ENCODE measurements at places on chromosomes 3 and 15.

GRCh38 chr3:146503461-146504202 lies 34.3 kb upstream of the PLSCR2 start:
- no peak for DNase-seq

- no peak for DNase-seq
These were observed 127.5 kb downstream of the BDH1 start for GRCh38 chr3:197428117-197428801.

- DNase-seq, result no peak
These were observed 3.0 kb downstream of the SMC4 start for GRCh38 chr3:160402221-160403027.

GRCh38 chr3:112327371-112327951 lies 5.5 kb upstream of the CD200 start:
- DNase-seq, result no peak

- DNase-seq, result no peak
These were observed 78.9 kb upstream of the DPH6 start for GRCh38 chr15:35624881-35625280.

GRCh38 chr3:126730376-126730775 lies 26.3 kb downstream of the CHCHD6 start:
- DNase-seq, result no peak

GRCh38 chr3:58670506-58671135 lies 4.0 kb upstream of the FAM3D start:
- DNase-seq, result no peak

DNA sequence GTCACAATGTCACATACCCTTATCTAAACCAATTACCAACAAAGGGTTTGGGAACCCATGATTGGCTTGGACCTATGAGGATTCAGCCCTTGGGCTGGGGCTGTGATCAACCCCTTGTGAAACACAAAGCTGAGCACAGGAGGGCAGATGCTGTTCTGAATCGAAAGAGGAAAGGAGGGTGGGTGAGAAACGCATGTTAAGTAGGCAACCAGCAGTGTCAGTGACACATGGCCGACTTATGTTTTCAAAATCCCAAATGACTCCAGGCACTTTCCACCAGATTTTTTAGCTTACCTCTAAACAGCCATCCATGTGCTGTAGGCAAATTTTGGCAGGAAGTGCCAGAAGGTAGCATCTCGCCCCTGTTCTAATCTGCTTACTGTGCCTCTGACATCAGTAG lies 34.1 kb upstream of the KLHL25 start:
- DNase-seq, result no peak

GRCh38 chr3:97037294-97037943 lies 223.0 kb downstream of the EPHA6 start:
- no peak for DNase-seq

DNA sequence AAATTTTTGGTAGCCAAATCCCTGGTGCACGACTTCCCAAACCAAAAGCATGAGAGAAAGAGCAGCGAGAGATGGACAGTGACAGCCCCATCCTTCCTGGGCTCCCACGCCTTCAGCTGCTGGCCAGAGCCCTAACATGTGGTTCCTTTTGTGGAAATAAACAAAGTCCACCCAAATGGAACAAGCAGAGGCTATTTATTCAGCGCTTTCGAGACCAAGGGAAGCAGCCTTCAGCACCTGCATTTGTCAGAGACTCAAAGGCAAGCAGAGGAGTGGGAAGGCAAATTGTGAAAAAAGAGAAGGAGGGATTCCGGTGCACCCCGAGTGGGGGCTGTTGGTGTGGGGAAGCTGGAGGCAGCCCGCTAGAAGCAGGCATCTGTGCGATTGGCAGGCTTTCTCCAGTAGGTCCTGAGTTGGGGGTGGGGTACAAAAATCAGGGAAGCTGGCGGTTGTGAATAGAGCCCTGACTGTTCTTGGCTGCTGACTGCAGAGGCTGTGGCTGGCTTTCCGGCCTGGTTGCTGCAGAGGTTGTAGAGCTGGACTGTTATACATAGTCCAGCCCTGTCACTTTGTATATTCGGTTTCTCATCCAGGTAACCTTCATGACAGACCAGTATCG lies 427.2 kb downstream of the OCA2 start:
- DNase-seq, result no peak

GRCh38 chr3:124520970-124521369 lies 209.3 kb upstream of the UMPS start:
- DNase-seq, result no peak

GRCh38 chr15:35071106-35071505 lies 14.0 kb downstream of the NANOGP8 start:
- no peak for DNase-seq

GRCh38 chr15:87764461-87765240 lies 491.9 kb downstream of the NTRK3 start:
- DNase-seq, result no peak

DNA sequence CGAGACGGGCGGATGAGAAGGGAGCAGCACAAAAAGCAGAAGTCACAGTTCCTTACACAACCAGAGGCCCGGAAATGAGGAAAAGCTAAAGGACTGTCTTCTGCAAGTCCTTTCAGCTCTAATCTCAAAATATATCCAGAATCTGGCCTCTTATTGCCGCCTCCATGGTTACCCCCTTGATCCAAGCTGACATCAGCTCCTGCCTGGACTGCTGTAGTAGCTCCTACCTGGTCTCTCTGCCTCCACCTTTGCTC lies 324.0 kb upstream of the ROPN1 start:
- DNase-seq, result no peak

GRCh38 chr3:140731440-140732119 lies 53.7 kb downstream of the TRIM42 start:
- no peak for DNase-seq

DNA sequence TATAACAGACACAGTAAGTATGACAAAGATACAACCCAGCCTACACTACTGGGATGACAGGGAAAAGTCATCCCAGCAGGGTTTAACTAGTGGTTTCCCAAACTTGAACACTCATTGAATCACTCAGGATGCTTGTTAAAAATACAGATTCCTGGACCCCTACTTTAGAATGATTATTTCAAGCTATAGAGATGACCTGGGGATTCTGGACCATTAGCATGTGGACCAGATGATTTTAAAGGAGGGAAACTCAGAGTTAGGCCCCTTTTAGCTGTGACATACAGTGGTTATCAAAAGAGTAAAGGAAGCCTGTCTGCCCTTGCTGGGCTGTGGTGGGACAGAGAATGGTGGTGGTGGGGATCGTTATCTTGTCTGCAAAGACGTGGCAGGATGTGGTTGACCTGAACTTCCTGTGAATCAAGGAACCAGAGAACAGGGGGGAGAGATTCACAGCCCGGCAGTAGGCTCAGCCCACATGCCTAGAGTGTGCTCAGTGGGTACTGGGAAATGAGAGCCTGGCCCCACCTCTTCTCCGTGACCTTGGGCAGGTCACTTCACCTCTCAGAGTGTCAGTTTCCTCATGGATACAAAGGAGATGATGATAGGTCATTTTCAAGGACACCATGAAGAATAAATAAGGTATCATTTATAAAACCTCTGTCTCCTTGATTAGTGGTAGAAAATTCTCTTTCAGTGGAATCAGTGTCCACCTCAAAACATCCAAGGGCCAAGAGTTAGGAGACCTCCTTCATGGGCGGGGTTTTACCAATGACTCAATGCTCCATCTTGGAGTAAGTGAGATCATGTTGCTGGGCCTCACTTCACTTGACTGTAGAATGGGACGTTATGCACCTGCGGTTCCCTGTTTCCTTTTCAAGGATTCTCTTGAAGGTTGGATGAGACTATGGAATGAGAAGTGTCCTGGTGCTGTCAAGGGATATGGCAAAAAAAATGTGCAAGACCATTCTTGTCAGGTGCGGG lies 306.5 kb downstream of the RPLP1 start:
- DNase-seq, result peak; percentile 67

DNA sequence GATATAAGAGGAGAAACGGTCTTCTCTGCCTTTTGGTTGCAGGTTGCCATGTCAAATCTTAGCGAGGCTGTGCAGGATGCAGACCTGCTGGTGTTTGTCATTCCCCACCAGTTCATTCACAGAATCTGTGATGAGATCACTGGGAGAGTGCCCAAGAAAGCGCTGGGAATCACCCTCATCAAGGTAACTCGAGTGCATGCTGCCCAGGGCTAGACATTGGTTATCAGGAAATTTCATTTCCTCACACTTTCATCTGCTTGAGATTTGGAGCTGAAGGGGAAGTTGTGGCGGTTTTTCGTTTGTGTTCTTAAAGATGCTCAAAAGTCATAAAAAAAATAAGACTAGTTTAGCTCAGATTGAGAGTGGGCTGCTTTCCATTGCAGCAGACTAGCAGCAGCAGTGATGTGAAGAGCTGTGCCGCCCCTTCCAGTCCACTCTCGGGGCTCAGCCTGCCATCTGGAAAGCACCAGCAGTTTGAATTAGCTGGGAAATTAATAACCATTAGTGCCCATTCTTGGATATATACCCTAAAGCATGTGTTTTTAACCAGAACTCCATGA lies 32.2 kb downstream of the GPD1L start:
- no peak for DNase-seq

GRCh38 chr3:25441234-25441856 lies 13.3 kb downstream of the RARB start:
- DNase-seq, result no peak

DNA sequence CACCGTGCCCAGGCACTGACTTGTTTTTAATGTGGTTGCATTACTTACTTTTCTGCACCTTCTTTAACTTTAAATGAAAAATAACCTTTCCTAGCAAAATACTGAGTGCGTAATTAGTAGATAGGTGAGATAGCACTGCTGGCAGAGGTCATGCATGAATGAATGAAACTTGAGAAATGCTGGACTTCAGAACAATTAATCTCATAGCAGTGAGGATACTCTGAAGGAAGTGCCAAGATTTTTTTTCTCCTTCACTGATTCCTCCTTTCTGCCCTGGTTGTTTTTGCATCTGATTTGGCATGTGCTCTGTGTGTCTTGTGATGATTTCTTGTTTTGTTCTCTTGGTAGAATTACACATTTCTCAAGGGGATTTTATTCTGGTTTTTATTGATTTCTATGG lies 378.9 kb downstream of the PTPRG start:
- DNase-seq, result no peak

DNA sequence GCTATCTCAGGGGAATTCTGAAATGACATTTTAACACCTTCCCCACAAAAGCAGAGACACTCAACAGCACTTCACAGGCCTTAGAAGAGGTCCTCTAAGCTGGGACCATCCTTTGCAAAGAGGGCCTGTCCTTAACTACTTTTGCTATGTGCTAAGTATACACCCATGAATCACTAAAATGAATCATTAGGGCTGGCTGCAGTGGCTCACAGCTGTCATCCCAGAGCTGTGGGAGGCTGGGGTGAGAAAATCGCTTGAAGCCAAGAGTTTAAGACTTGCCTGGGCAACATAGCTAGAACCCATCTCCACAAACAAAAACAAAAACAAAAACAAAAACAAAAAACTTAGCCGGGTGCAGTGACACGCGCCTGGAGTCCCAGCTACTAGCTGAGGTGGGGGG lies 53.9 kb upstream of the MELTF start:
- no peak for DNase-seq

DNA sequence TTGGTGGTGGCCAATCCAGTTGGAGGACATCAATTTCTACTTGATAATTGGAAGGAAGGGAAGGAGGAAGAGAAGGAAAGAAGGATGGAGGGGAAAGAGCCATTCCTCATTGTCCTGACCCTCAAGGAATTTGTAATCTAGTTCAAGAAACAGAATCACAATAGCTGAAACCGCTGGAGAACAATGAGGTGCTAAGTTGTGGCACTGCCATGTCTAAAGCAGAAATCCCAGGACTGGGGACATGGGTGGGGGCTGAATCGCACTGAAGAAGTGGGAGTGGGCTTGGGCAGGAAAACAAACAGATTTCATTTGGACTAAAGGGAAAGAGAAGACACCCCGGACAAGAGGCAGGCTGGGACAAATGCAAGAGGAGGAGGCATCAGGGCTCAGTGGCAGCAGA lies 183.6 kb downstream of the UACA start:
- no peak for DNase-seq

- no peak for DNase-seq
These were observed 49.9 kb upstream of the RAB6B start for GRCh38 chr3:133945381-133946095.

GRCh38 chr3:124845406-124845805 lies 41.8 kb downstream of the ITGB5 start:
- DNase-seq, result no peak

DNA sequence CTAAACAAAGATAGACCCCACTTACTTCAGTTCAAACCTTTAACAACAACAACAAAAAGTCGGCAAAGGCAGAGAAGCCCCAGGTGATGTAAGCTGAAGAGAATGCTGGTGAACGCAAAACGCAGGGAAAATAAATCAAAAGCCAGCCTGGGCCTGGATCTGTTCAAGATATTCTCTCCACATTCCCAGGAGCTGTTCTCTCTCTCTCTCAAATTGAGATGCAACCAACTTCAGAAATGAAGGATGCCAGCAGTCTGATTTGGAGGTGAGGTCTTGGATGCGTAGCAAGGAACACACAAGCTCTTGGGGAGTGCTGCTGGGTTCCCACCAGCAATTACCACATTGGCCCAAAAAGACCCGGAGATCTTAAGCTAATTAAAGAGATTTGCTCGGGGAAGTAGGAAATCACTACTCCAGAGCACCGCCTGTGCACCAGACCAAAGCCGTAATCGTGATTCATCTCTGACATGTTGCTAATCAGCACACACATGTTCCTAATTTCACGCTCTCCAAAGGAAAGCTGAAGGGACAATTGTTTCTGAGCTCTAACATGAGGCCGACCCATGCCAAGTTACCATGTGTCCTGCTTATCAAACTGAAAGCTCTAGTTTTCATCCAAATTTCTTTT lies 37.1 kb downstream of the IL17RD start:
- DNase-seq, result no peak

GRCh38 chr3:151384741-151385174 lies at the start of gene P2RY12:
Gene P2RY12, minus strand, starts transcription at chr3:151384753. Its CDS starts 45,908 bp downstream, at chr3:151338845.
- no peak for DNase-seq

- DNase-seq, result no peak
These were observed 13.5 kb downstream of the PLD1 start for GRCh38 chr3:171796625-171797264.

DNA sequence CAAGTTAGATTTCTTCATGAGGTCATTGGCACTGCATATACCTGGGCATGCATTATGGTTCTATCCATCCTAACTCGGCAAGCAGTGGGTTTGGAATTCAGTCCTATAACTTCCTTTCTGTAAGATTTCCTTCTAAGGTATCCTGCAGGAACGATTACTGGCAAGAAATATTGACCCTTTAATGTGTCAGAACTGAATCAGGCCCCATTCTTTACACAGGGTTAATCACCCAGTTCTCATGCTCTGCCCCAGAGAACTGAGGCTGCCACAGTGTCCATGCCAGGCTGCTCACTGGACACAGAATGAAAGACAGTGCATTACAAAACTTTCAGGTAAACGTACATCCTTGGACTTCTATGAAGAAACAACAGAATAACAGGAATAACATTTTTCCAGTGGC lies 108.9 kb downstream of the RPL22L1 start:
- DNase-seq, result no peak

GRCh38 chr3:101861212-101861788 lies 12.0 kb downstream of the NFKBIZ start:
- no peak for DNase-seq

GRCh38 chr3:30273304-30274072 lies 332.9 kb upstream of the TGFBR2 start:
- no peak for DNase-seq

- DNase-seq, result no peak
These were observed 82.6 kb upstream of the MYZAP start for GRCh38 chr15:57509126-57509525.

GRCh38 chr3:121819236-121819635 lies 15.6 kb downstream of the IQCB1 start:
- DNase-seq, result no peak

- DNase-seq, result no peak
These were observed 8.7 kb downstream of the SRP14 start for GRCh38 chr15:40029979-40030893.
